Activated CD4-positive, alpha-beta T cell treated with anti-CD3 and anti-CD28 coated beads for 36 hours (primary cell): ENCODE measurements at places on chromosomes 7 and 10. TPM values are rescaled to one million over a fixed set of nuclear protein-coding genes. Genes with fewer than 3 reads are reported as not detected.

The WIPF3 gene
- total RNA-seq: not detected

The KMT2C gene
- total RNA-seq: 42.7 TPM

The KCP gene
- not detected for total RNA-seq

The STEAP2 gene
- total RNA-seq: not detected

The ARMC10 gene
- total RNA-seq: 50.1 TPM

The FRMD4A gene
- total RNA-seq: 0.85 TPM

The C1GALT1 gene
- total RNA-seq: 37.1 TPM

The ABI1 gene
- total RNA-seq: 56.6 TPM

The PRKG1 gene
- total RNA-seq: not detected

The ADARB2 gene
- total RNA-seq: not detected

The TMEM196 gene
- total RNA-seq: not detected

The CALHM2 gene
- total RNA-seq: 12.0 TPM

The ANXA7 gene
- 94.6 TPM for total RNA-seq

The IQCE gene
- total RNA-seq: 7.2 TPM

The ABCB1 gene
- total RNA-seq: 4.5 TPM

The PNLIPRP2 gene
- total RNA-seq: not detected

The VSTM4 gene
- 0.11 TPM for total RNA-seq

The ZNF239 gene
- 2.7 TPM for total RNA-seq

The CYP17A1 gene
- not detected for total RNA-seq

The MINPP1 gene
- total RNA-seq: 8.3 TPM

The SPDYE16 gene
- not detected for total RNA-seq

The PLEKHS1 gene
- total RNA-seq: 0.09 TPM

The VWDE gene
- 2.2 TPM for total RNA-seq

The CTNNA3 gene
- 0.30 TPM for total RNA-seq

The FOXP2 gene
- not detected for total RNA-seq

The GRM8 gene
- not detected for total RNA-seq

The CNPY1 gene
- not detected for total RNA-seq

The ARMC3 gene
- not detected for total RNA-seq
